ENCODE measurements at places on chromosomes 2 and 18.
A peak's percentile ranks its signal among the peaks of the same experiment; 100 is the strongest.

- peak; percentile 71 for DNase-seq
These were observed 647 bp downstream of the PSME4 start for GRCh38 chr2:53969968-53970723.

- no peak for DNase-seq
These were observed 51.6 kb downstream of the SPP2 start for GRCh38 chr2:234102112-234102511.

DNA sequence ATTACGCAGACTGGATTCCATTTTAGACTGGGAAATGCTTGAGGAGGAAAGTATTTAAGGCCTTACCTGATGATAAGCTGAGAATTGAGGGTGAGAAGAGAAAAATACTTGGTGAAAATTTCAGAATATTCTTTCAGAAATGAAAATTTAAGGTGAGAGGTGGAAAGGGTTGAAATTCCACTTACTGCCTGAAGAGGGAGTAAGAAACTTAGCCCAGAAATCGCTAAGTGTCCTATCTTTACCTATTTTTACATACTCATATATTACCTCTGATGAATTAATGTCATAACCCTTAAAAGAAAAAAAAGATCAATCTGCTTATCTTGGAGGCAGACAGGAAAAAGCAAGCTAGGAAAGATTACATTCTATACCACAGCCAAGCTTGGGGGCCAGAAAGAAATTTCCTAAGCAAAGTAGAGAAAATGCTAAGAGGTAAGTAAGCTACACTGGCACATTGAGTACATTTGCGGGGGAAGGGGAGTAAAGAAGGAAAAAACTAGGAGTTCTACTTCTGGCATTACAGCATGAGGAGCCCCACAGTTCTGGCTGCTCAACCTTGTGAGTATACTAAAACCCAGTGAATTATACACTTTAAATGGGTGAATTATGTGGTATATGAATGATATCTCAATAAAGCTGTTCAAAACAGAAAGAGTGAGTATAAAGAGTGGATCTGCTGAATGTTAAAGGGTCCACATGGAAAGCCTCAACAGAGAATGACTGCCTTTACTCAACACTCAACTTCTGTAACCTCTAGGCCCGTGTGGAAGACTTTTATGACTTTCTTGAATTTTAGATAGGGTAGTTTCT, 33.8 kb downstream of the SMC6 start:
- DNase-seq = peak; percentile 25

DNA sequence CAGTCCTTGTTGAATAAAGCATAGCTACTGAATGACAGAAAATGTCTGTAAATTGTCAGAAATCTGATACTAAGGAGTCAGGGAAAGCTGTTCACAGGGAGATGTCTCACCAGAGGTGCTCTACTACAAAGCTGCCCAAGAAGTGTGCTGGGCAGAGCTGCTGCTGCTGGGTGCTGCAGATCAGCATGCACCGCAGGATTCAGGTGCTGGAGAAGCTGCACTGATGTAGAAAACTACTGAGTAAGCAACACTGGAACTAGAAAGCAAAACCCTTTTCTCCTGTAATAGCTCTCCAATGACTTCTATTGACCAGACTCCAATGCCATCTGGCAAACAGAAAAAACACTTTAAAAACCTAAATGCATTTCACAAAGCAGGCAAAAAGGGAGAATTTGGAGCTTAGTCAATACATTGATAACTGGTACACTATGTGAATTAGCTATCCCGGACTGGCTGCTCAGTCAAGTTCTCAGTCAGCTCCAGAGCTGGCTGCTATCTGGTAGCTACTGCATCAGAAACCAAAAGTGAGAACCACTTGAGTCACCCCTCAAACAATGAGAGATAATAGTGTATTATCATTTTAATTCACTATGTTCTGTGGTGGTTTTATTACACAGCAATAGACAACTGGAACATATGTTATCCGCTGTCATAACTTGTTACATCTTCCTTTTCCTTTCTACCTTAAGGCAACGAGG, 493.1 kb downstream of the CPS1 start:
- no peak for DNase-seq

GRCh38 chr2:218284106-218284811, 8.0 kb downstream of the TMBIM1 start:
- peak; percentile 70 for DNase-seq

- peak; percentile 95 for DNase-seq
These were observed 219.4 kb downstream of the MREG start for GRCh38 chr2:215793747-215794595.

DNA sequence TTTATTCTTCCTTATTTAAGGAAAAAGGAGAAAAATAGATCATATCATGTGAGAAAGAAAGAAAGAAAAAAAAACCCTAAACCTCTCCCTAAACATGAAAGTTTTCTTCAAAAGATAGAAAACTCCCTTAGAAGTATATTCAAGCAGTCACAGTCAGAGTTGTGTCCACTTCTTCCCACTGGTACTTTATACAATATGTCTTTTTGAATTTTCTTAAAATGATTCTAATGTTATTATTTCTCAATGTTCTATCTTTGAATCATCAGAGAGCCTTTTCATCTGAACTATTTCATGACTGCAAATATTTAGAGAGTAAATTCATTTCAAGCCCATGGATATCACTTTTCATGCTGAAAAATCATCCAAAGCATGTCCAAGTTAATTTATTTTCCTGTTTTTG, 205.2 kb upstream of the SPOPL start:
- no peak for DNase-seq

DNA sequence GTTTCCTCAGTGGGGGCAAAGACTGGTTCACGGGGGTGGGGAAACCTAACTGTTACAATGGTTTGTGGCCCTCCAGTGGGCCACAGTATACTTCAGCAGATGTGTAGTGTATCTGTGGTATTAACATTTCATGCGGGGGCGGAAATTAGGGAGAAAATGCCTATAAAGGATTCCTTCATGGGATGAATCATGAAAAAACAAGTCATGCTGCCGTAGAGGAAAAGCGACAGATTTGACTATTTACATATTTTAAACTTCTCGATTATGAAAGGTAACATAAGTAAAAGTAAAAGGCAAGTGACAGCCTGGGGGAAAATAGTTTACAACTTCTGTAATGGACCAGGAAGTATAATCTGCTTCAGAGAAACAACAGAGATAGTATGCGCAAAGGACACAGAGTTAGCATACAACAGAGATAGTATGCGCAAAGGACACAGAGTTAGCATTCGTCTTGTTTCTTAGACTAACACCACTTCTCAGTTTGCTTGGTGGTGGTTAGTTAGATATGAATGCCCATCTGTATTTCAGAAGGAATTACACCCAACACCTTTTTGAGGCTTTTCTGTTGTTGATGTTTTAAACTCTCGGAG, 41.1 kb downstream of the MRPS9 start:
- DNase-seq = no peak

DNA sequence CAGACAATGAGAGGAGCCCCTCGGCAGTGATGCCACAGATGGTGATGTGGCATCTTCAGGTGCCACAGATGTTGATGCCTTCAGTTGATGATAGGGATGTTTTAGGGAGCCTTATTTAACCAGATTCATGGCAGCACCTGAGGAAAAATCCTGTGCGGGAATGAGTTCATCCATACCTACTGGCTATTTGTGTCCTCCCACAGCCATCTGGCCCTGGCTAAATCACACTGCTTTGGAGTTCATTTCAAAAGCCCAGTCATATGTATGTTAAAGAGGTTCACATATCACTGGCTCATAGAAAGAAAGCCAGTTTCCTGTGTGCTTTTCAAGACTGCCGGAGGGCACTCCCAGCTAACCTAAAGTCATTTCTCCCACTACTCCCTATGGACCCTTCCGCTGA, 131.3 kb downstream of the MCFD2 start:
- DNase-seq = no peak

DNA sequence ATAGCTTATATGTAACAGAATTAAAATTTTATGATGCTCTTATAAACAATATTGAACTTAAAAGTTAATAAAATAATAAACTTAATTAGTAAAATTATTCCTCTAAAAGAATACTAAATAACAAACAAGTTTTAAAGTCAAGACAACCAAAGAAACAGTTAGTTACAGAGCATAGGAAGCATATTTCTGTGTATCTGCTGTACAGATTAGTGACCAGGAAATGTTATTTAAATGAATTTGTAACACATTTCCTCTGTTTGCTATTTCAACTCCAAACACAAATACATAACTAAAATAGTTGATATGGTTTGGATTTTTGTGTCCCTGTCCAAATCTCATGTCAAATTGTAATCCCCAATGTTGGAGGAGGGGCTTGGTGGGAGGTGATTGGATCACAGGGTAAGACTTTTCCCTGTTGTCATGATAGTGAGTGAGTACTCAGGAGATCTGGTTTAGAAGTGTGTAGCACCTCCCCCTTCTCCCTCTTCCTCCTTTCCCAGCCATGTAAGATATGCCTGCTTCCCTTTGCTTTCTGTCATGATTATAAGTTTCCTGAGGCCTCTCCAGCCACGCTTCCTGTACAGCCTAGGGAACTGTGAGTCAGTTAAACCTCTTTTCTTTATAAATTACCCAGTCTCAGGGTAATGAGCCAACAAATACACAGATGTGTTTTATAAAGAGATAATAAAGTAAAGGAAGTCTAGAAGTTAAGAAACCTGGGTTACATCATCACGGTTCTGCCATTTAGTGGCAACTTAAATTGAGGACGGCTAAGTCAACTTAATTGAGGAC, 51.8 kb downstream of the ROCK2 start:
- peak; percentile 43 for DNase-seq

DNA sequence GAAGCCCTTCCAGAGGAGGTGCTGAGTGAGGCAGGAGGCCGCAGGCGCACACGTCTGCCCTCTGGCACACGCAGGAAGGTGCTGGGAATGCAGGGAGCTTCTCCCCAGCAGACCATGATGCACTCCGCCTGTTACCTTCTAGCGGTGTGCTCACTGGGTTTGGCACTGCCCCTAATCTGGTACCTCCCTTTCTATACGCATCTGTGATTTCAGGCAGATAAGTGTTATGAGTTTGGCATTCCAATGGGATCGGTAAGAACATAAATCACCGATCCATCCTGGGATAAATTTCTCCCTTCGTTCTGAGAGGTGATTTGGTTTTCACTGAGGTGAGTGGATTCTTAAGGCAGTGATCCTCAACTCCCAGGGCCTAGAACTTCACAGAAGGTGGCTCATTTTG, 34.6 kb downstream of the ODC1 start:
- DNase-seq = no peak

DNA sequence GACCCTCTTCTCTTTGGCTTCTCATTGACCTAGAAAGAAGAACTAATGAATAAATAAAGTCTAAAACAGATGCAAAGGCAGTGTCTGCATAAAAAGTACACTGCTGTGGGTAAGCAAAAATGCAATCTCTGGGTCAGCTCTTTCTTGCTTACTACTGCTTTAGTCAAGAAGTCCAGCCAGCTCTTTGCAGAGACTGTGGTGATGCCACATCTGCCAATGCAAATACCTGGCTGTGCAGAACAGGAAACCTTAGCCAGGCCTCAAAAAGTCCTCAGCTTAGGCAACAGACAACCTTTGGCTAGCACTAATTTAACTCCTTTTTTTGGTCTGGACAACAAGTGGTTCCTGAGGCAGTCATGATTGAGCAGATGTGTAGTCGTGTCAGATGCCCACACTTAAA, 73.6 kb upstream of the RND3 start:
- DNase-seq = no peak

Measured in inflammatory macrophage treated with lipopolysaccharide for 4 hours (primary cell).